Suppressor macrophage treated with lipopolysaccharide for 1 hour (primary cell): ENCODE measurements at places on chromosomes 13 and 19.

DNA sequence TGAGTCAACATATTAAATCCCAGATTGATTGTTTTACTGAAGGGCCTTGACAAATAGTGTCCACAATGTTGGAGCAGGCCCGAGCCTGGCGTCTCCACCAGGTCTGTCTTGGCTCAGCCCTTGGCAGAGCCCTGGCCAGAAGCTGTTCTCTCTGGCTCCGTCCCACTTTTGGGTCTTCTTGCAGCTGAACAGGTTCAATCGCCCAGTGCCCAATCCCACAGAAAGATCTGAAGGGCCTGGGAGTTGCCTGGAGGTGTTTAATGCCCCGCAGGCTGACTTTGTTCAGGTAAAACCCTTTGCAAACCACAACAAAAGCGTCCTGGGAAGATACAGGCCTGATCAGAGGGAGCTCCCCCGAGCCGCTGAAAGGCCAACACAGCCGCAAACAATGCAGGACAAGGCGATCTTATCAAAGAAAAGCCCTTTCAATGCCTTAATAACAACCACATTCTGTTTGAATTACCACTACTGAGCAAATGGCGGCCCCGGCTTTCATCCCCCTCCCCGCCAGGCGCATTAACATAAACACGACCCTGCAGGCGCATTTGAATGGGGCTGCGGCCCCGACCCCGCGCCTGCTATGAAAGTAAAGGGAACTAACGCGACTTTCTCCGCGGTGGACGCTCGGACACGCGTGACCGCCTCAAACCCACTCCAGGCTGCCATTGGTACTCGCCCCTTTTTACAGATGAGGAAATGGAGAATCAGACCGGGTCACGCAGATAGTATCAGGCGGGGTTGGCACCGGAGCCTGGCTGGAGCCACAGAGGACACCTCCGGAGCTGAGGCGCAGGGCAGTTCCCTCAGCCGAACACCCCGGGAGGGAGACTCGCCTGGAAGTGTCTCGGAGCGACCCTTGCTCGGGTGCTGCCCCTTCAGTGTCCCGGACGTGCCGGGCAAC, 3.1 kb downstream of the CDX2 start:
- DNase-seq, result no peak

GRCh38 chr19:44890366-44891015, 563 bp upstream of the TOMM40 start:
- DNase-seq, result peak; percentile 100

GRCh38 chr19:6216996-6217751, 62.6 kb downstream of the MLLT1 start:
- no peak for DNase-seq

DNA sequence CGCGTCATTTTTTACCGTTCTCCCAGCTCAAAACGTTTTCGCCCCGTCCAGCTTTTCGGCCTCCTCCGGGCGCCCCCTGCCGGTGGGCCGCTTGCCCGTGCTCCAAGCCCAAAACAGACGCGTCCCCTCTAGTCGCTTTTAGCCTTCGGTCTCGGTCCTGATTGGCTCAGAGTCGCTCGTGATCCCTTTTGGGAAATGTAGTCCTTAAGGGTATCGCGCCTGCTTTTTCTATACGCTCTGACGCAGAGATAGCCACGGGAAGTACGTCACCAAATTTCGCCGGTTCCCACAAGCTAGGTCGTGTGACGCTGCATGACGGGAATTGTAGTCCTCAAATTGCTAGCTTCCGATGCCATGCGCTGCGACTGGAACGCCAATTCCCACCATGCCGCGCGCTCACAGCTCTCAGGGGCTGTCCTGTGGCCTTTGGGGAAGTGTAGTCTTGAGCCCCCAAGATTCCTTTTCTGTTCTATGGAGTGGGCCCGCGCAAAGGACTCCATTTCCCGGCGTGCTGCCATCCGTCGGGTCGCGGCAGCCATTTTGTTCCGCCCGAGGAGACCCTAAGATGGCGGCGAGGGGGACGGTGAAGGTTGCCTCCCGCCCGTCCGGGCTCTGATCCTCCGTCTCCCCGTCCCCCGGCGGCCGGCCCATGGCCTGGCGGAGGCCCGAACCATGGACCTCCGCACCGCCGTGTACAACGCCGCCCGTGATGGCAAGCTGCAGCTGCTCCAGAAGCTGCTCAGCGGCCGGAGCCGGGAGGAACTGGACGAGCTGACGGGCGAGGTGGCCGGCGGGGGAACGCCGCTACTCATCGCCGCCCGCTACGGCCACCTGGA, at the start of gene FEM1A:
Gene FEM1A (plus strand): TSS at position 552 of the 836 bp plus-strand sequence. CDS start 121 bp downstream, at position 673.
- peak; percentile 100 for DNase-seq

DNA sequence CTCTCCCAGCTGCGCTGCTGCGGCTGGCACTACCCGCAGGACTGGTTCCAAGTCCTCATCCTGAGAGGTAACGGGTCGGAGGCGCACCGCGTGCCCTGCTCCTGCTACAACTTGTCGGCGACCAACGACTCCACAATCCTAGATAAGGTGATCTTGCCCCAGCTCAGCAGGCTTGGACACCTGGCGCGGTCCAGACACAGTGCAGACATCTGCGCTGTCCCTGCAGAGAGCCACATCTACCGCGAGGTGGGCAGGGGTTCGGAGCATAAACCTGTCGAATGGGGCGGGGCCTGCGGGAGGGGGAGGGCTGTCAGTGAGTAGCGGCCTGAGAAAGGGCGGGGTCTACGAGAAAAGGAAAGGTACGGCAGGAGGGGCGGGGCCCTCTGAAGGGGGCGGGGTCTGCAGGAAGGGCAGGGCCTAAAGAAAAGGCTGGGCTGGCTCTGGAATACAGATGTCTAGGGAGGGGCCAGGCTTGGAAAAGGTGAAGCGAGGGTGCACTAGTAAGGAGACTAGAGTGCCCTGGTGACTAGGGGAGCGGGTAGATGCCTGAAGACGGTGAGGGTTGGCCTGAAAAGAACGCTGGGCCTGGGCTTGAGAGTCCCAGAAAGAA, 3.6 kb downstream of the CD37 start:
- DNase-seq, result no peak

DNA sequence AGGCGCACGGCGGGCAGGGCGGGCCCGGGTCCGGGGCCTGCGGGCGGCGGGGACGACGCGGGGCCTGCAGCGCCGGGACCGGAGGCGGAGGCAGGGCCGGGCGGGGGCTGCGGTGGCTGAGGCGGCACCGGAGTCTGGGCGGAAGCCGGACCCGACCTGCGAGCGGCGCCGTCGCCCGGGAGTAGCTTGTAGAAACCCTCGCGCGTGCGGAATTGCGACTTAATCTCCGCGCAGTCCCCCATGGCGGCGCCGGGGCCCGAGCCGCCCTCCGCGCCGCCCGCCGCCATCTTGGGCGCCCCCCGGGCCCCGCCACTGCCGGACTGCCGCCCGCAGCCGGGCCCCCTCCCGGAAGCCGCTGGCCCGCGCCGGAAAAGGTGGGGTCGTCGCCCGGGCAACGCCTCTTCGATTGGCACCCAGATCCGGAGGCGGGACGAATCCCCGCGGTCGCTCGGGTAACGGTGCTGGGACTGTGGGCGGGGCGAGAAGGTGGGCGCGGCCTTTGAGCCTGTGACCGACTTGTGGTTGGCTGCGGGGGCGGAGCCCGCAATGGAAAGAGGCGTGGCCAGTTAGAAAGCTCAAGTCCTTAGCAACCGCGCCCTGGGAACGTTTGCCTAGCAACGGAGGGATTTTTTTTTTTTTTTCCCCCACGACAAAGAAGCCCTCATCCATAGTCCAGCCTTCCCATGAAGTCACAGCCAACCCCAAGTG, at the start of gene DMWD:
Gene DMWD (minus strand): TSS at position 376 of the 708 bp plus-strand sequence. CDS start 89 bp downstream, at position 287.
- DNase-seq, result peak; percentile 100

DNA sequence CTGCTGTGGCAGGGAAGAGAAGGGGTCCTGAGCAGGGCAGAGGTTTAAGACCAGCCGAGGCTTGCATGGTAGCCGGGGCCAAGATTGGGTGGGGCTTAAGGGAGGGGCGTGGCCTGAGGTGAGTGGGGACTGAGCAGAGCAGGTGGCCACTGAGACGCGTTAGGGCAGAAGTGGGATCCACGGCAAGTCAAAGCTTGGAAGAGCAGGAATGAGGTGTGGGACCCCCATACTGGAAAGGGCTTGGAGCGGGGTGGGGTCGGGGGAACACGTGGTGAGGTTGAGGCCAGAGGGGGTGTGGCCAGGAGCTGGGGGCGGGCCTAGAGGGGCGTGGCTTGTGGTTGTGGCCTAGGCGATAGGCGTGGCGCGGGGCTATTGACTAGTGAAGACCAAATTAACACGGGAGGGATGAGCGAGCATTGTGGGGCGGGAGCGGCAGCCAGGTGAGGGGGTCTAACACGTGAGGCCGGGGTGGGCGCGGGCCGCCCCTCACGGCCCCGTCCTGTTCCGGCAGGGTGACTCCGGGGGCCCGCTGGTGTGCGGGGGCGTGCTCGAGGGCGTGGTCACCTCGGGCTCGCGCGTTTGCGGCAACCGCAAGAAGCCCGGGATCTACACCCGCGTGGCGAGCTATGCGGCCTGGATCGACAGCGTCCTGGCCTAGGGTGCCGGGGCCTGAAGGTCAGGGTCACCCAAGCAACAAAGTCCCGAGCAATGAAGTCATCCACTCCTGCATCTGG, 3.3 kb downstream of the CFD start:
- DNase-seq, result peak; percentile 77

GRCh38 chr13:86425170-86425815, 626.1 kb upstream of the SLITRK6 start:
- no peak for DNase-seq

GRCh38 chr13:76967031-76967430, 18.7 kb downstream of the ACOD1 start:
- DNase-seq, result no peak

DNA sequence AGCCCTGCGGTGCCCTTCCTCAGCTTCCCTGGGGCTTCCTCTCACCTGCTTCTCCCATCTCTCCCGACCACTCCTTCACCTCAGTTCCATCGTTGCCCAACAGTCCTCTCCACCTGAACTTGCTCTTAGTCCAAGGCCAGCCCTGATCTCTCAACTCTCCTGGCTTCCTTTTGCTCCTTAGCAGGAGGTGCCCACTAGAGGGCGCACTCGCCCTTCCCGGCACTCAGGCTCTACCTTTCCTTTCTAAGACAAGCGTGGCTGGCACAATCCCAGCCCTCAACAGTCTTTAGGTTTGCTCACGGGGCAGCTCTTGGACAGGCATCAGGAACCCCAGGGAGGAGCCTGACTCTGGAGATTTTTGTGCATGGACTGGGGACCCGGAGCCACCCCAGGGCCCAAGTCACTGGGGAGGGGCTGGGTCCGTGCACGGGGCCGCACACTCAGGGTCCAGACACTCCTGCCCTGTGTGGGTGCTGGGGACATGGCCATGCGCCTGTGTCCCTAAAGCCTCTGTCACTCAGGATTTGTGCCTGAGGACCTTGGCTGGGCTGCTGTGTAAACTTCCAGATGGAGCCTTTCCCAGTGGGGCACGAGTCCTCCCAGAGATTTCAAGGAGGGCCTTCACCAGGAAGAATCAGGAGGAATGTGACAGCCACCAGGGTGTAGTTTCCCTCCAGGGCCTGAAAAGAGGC, 12.1 kb upstream of the CEACAM8 start:
- peak; percentile 80 for DNase-seq

GRCh38 chr13:27774651-27775050, 17.6 kb upstream of the GSX1 start:
- peak; percentile 12 for DNase-seq

- DNase-seq, result no peak
Measured at GRCh38 chr13:65378943-65379519, 1851.1 kb downstream of the PCDH9 start.

- no peak for DNase-seq
Measured at GRCh38 chr13:106375085-106375484, 160.4 kb downstream of the EFNB2 start.

DNA sequence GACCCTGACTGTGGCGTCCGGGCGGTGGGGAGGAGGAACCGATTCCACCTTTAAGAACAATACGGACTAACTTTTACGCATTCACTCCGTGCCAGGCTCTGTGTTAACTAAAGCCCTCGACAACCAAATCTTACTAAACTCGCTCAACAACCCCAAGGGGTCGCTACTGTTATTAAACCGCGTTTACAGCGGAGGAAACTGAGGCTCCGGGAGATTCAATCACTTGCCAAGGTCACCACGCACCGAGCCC, 1.2 kb downstream of the SAMD1 start:
- DNase-seq, result peak; percentile 22

DNA sequence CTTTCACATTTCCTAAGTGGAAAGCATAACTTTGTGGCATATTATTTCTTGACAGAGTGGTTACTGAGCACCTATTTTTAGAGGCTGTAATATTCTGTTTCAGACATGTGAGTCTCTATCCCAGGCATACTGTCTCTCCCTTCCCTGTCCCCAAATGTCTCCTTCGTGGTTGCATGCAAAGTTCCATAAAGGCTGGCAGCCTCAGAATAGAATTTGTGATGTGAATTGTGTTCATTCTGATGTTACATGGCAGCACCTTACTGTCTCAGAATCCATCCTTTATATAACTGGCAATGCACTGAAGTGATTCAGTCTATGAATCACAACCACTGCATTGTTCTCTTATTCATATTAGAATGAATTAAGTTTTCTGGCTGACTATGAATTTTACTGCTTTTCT, 89.0 kb upstream of the SLC7A1 start:
- DNase-seq, result no peak

DNA sequence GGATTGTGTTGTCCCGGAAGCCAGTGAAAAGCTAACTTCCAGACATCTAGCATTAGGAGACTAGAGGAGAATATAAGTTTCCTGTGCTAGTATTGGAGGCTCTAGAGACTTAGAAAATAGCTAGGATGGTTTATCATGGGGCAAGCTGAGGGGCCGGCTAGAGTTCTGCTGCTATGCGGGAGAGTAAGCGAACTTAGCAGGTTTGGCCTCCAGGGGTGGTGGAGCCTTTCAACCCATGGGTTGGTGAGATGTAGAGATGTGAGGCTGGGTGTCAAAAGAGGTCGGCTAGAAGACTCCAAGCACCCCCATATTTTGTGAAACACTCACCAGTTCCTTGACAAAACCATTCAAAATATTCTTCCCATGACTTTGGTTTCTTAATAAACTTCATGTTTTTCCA, 4.4 kb downstream of the SULT2A1 start:
- DNase-seq, result no peak

DNA sequence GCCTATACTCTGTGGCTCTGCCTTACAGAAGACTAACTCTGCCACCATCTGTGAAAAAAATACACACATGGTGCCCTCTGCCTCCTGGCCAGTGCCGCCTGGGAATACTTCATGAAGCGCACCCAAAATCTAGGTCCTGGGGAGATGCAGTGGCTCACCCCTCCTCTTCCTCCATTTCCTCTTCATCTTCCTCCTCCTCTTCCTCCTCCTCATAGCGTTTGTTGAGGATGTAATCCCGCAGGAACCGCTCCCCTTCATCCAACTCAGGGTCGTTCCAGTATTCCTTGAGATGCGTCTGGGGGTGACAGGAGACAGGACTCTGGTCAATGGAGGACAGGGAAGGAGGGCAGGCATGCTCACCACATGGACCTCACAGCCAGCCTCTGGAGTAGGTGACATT, 5.7 kb downstream of the KRI1 start:
- DNase-seq, result no peak
